Activated CD4-positive, alpha-beta memory T cell treated with anti-CD3 and anti-CD28 coated beads for 36 hours (primary cell): ENCODE measurements at places on chromosomes 5 and 9.

DNA sequence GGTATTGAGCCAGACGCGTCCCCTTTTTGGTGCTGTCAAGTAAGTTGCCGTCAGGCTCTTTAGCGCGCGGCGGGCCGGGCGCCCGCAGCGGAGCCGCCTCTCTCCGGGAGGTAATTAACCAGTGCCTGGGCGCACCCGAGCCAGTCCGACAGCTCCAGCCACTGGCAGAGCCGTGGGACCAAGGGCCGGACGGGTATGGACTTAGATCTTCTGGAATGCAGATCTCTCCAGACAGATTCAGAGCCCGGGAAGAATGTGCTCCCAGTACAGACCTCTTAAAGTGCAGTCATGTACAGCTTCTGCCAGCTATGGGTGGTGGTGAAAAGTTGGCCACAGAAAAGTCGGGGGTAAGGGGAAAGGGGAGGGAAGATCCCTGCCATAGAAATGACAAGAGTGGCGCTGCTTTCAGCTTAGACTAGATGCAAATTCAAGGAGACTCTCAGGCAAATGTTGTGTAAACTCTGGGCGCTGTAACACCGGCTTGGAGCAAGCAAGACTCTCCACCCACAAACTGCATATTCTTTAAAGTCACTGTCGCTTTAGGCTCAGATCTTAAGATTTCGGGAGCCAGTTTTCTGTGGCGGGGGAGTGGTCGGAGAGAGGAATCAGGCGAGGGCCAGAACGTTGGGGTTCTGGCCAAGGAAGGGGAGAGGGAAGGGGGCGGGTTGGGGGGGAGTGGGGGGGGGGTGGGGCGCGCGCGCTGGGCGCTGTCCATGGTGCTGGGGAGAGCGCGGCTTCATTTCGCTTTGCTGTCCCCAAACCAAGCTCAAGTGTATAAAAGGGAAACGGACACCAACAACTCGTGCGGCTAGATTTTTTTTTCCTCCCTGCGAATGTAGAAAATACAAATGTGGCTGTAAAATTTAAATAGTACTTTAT is 29.2 kb downstream of the NR2F1 start:
- DNase-seq: no peak
- H3K36me3 ChIP-seq: peaks cover 3% of the 10 kb centered on the region
- peaks cover 72% of the 10 kb centered on the region for H3K27me3 ChIP-seq

GRCh38 chr5:44257221-44257620 is 132.0 kb downstream of the FGF10 start:
- no peak overlapping the region for H3K27ac ChIP-seq
- no peak overlapping the region for H3K4me3 ChIP-seq
- no peak for DNase-seq
- H3K27me3 ChIP-seq: no peaks in the 10 kb centered on the region

- H3K4me3 ChIP-seq: no peak overlapping the region
- DNase-seq: no peak
Measured at GRCh38 chr9:113887436-113887835, 11.3 kb downstream of the ZNF618 start.

DNA sequence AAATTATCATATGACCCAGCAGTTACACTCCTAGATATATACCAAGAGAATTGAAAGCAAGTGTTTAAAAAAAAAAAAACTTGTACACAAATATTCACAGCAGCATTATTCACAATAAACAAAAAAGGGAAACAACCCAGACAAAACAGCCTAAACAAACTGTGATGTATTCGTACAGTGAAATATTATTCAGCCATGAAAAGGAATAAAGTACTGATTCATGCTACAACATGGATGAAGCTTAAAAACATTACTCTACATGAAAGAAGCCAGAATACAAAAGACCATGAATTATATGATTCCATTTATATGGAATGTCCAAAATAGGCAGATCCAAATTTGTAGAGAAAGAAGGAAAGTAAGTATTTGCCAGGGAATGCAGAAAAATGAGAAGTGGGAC is 161.1 kb downstream of the CWC27 start:
- no peak overlapping the region for H3K27ac ChIP-seq
- DNase-seq: no peak
- no peaks in the 10 kb centered on the region for H3K27me3 ChIP-seq
- no peaks in the 10 kb centered on the region for H3K4me1 ChIP-seq
- H3K4me3 ChIP-seq: no peak overlapping the region
- peaks cover 36% of the 10 kb centered on the region for H3K36me3 ChIP-seq

DNA sequence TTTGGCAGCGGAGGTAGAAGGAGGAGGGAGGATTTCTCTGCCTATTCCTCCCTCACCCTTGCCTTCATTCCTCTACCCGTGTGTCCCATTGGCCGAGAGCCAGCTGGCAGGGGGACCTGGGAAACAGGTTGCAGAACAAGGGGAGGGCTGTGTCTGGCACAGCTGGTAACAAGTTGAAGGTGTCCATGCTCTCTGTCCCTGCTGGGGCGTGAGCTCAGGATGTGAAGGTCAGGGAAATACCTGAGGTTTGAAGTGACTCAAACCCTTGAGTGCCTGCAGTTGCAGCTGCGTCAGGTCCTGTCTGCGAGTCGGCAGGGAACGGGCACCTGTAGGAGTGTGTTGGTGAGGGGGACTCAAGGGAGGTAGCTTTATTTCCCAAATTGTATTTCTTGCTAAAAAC is 16.2 kb downstream of the MIGA2 start:
- no peak overlapping the region for H3K4me3 ChIP-seq
- peaks cover 6% of the 10 kb centered on the region for H3K36me3 ChIP-seq
- no peaks in the 10 kb centered on the region for H3K4me1 ChIP-seq
- H3K27ac ChIP-seq: no peak overlapping the region
- H3K27me3 ChIP-seq: no peaks in the 10 kb centered on the region

DNA sequence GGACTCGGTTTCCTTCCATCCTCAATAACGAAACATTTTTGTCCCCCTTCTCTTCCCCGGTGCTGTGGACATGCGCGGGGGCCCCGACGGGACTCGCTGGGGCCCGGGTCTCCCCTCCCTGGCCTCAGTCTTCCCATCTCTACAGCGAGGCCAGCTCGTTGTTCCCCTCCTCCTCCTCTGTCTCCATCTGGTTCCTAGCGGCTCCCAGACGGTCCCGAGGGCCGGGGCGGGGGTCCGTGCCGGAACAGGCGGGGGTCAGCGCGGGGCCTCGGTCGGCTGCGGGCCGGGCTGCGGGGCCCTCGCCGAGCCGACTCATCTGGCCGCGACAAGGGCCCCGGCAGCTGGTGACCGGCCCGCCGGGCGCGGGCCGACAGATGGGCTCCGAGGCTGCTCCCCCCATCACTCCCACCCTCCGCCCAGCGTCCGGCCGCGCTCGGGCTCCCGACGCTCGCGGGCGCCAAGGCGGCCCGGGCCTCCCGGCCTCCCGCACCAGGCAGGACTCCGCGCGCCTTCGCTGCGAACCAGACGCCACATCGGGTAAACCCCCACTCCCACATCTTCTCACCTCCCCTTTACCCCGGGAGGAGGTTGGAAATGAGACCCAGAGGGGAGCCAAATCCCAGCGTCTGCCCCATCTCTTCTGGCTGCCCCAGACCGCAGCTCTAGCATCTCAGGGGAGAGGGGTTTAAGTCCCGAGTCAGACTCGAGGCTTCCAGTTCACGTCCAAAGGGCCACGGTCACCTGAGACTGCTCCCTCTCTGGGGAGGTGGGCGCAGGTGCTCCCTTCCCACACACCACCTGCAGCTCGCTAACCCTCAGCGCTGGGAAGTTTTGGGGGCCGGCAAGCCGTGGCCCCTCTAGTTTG is 8.1 kb downstream of the BARHL1 start:
- H3K27ac ChIP-seq: no peak overlapping the region
- DNase-seq: no peak
- H3K4me1 ChIP-seq: peaks cover 3% of the 10 kb centered on the region
- peaks cover 38% of the 10 kb centered on the region for H3K27me3 ChIP-seq
- peaks cover 28% of the 10 kb centered on the region for H3K36me3 ChIP-seq

GRCh38 chr9:18596920-18597319 is 123.0 kb downstream of the ADAMTSL1 start:
- no peak overlapping the region for H3K4me3 ChIP-seq
- H3K27me3 ChIP-seq: no peaks in the 10 kb centered on the region
- no peaks in the 10 kb centered on the region for H3K4me1 ChIP-seq
- no peak for DNase-seq
- no peaks in the 10 kb centered on the region for H3K36me3 ChIP-seq

- H3K36me3 ChIP-seq: no peaks in the 10 kb centered on the region
- DNase-seq: no peak
- H3K4me3 ChIP-seq: no peak overlapping the region
- H3K27ac ChIP-seq: no peak overlapping the region
- peaks cover 4% of the 10 kb centered on the region for H3K27me3 ChIP-seq
Measured at GRCh38 chr5:154097031-154097430, 58.3 kb downstream of the MFAP3 start.

- H3K4me3 ChIP-seq: peak overlapping the region; percentile 60
- H3K4me1 ChIP-seq: peaks cover 7% of the 10 kb centered on the region
- no peak overlapping the region for H3K27ac ChIP-seq
- H3K27me3 ChIP-seq: peaks cover 16% of the 10 kb centered on the region
Measured at GRCh38 chr5:150485693-150486401, 22.1 kb upstream of the NDST1 start.

GRCh38 chr5:73826301-73827105 is 200.5 kb downstream of the ARHGEF28 start:
- no peaks in the 10 kb centered on the region for H3K36me3 ChIP-seq
- peaks cover 3% of the 10 kb centered on the region for H3K27me3 ChIP-seq
- no peak for DNase-seq

- no peak overlapping the region for H3K27ac ChIP-seq
- H3K4me3 ChIP-seq: no peak overlapping the region
- H3K4me1 ChIP-seq: no peaks in the 10 kb centered on the region
- H3K27me3 ChIP-seq: peaks cover 8% of the 10 kb centered on the region
Measured at GRCh38 chr5:36040651-36041536, 25.8 kb downstream of the UGT3A2 start.
